ENCODE measurements at places on chromosomes 7 and 10.
A peak's percentile ranks its signal among the peaks of the same experiment; 100 is the strongest.

DNA sequence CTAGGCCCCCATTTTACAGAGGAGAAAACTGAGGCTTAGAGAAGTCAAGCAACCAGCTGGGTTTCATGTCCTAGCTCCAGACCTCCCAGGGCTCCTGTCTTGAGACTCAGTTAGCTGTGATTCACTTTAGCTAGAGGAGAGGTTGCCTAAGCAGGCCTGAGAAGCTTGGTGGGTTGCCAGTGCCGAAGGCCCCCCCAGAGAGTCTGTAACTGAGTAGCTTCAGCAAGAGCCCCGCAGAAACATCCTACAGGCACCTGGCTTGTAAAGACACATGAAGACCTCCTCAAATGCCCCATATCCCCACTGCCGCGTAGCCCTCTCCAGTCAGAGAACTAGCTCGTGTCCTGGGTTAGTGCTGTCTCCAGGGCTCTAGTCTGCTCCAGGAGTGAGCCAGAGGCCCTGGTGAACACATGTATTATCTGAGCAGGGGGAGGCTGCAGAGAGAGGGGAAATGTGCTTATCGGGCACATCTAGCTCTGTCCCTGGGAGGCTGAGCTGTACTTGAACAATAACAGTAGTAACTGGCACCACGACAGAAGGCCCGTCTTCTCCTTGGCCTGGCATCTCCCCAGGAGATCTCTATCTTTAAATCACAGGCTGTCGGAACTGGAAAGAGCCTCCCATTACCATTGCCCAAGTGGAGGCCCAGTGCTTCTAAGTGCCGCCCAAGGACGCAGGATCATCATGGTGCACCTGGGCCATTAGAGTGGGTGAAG lies 28.9 kb downstream of the UNC5B start:
- DNase-seq: no peak

- DNase-seq: no peak
Measured at GRCh38 chr7:117807676-117808075, 65.6 kb downstream of the CTTNBP2 start.

- DNase-seq: no peak
Measured at GRCh38 chr7:33511778-33512177, 382.4 kb downstream of the BBS9 start.

GRCh38 chr10:76583711-76584161 lies 1053.9 kb downstream of the KCNMA1 start:
- DNase-seq: no peak

DNA sequence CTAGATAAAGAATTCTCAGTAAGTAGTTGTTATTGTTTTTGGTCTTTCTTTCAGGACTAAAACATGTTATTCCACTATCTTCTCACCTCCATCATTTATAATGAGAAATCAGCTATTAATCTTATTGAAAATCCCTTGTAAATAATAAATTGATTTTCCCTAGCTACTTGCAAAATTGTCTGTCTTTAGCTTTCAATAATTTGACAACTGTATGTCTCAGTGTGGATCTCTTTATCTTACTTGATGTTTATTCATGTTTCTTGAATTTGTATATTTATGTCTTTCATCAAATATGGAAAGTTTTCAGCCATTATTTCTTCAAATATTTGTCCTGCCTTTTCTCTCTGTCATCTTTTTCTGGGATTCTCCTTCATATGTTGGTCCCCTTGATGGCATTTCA lies 117.1 kb upstream of the ANTXRL start:
- DNase-seq: no peak

GRCh38 chr7:31775556-31775955 lies 88.5 kb downstream of the PPP1R17 start:
- DNase-seq: peak; percentile 62

- DNase-seq: peak; percentile 30
Measured at GRCh38 chr7:108448584-108449505, 7.4 kb downstream of the NRCAM start.

DNA sequence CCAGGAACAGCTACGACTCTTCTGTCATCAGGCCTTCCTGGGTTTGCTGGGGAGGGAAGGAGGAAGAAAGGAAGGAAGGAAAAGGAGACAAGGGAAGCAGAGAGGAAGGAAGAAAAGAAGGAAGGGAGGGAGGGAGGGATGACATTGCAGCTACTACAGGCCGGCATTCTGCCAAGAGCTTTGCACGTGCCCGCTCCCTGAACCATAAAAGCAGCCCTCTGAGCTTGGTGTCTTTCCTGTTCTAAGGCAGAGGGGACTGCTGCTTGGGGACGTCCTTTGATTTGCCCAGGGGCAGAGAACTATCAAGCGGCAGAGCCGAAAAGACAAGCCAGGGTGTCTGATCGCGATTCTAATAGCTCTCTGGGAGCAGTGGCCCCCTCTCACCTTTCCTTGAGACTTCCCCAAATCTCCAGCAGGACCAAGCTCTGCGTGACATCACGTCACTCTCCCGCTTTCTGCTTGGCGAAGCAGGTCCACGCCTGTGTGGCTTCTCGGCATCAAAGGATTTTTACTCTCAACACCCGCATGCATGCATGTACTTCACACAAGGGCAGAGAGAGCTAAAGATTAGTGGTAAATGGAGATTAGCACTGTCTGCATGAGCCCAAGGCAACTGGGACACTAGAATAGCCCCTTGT lies 167.8 kb upstream of the AUTS2 start:
- peak; percentile 19 for DNase-seq

GRCh38 chr7:7790041-7790741 lies 71.8 kb upstream of the RPA3 start:
- DNase-seq: no peak

DNA sequence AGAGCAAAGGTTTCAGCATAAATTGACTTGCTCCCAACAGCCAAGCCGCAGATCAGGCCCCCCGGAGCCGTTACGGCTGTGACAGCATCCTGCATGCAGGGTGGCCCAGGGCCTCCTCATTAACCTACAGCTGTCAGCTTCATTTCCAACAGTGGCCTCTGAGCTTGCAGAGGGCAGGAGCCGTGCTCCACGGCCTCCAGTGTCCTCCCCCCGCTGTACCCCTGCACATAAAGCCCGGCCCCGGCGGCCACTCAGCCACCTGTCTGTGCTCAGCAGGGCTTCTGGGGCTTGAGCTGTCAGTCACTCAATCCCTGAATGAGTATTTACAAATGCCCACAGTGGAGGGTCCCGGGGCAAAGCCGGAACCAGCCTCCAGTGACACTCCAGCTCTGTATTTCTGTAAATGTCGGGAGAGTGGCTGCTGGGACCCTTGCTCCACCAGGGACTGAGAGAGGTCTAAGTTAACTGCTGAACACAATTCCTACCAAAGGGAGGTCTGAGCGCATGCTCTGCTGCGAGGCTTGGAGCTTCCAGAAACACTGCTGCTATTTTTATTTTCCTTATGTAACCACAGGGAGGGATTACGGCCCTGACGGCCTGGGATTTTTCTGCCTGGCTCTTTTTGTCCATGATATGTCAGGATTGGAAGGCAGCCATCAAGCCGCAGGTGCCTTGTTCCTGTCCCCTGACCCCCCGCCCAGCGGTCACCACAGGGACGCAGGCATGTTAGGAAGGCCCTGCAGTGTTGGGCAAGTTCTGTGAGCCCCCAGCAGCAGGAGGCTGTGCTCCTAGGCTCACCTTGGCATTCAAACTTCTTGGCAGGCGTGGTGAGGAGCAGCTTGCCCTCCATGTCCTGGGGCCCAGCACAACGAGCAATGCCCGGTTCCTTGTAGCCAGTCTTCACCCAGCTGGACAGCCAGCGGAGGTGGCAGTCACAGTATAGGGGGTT lies 165.0 kb downstream of the SLIT1 start:
- peak; percentile 48 for DNase-seq

DNA sequence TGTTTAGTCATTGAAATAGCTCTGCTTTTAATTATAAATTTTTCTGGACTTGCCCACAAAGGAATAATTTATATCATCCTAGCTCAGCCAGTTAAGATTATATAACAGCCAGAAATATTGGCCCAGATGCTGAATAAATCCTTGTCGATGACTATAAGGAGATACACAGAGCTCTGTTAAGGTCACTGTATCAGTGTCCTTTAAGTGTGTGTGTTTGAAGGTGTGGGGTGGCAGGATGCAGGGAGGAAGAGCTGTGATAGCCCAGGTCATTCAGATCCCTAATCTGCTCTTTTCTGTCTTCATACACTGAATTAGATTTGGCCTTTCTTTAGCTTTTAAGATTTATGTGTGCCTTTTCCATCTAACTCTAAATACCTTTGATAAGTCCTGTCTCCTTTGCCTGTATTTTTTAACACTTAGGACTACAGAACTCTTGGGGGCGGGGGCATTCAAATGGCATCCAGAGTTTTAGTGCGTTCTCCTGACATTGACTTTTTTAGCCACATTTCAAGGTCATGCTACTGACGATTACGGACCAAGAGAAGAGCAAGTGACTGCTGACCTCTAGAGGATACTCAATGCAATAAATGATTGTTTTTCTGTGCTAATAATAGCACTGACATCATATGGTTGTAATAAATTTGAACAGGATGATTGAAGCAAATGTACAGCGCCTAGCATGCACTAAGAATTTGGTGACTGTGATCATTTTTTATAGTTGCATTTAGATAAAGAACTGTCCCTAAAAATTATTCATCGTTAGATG lies 172.3 kb downstream of the CACNB2 start:
- no peak for DNase-seq

DNA sequence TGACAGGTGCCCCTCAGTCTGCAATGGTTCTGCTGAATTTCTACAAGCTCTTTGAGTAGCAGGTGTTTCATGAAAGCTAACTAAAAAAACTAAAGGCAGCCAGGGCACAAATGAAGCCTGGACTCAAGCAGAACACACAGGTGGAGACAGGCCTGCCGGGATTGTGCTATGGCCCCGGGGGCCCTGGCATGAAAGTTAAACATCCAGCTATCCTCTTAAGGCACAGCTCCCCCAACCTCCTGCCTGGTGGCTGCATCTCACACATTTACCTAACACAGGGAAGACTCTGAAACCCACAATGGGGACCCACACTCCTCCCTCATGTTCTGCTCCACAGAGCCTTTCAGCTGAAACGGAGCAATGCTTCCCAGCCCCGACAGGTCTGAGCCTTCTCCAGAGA lies 76.3 kb upstream of the CAMK2B start:
- no peak for DNase-seq

- no peak for DNase-seq
Measured at GRCh38 chr7:151334628-151335027, 7.0 kb upstream of the NUB1 start.

DNA sequence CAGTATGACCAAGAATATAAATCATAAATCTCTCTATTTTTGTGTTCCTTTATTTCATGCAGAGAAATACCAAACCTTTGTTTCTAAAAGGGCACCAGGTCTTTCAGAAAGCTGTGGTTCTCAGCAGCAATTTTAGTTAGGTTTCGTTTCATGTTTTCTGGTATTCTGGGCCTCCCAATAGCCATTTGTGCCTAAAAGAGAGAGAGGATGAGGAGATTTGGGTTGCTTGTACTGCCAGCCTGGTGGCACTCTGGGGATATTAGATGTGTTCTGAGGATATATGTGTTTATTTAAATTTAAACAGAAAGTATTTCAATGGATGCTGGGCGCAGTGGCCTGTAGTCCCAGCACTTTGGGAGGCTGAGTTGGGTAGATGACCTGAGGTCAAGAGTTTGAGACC lies 471.7 kb downstream of the AUTS2 start:
- no peak for DNase-seq

- DNase-seq: no peak
Measured at GRCh38 chr7:30674876-30675275, 7.4 kb downstream of the CRHR2 start.

GRCh38 chr10:51176976-51177695 lies 102.8 kb downstream of the PRKG1 start:
- DNase-seq: no peak

DNA sequence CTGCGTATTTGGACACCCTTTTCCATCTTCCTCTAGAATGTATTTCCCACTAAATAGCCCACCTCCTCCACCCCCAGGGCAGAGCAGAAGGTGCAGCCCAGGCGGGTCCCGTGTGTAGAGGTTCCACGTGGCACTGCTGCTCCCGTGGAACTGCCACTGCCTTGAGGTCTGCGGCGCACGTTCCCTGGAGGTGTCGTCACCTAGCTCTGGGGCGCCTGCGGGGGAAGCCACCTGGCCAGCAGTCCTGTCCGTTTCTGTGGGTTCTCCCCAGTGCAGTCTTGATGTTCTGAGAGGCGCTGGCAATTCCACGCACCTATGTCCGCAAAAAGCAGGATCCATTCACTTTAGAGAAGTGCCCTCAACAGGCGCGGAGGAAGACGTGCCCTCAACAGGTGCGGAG lies 21.9 kb downstream of the BNIP3 start:
- no peak for DNase-seq

GRCh38 chr10:84659497-84660439 lies 331.4 kb downstream of the CCSER2 start:
- DNase-seq: no peak

GRCh38 chr10:7817984-7818294 lies 366 bp upstream of the TAF3 start:
- DNase-seq: no peak

- no peak for DNase-seq
Measured at GRCh38 chr10:12608761-12609160, 259.4 kb downstream of the CAMK1D start.

GRCh38 chr7:96527133-96527827 lies 182.4 kb downstream of the SEM1 start:
- no peak for DNase-seq

DNA sequence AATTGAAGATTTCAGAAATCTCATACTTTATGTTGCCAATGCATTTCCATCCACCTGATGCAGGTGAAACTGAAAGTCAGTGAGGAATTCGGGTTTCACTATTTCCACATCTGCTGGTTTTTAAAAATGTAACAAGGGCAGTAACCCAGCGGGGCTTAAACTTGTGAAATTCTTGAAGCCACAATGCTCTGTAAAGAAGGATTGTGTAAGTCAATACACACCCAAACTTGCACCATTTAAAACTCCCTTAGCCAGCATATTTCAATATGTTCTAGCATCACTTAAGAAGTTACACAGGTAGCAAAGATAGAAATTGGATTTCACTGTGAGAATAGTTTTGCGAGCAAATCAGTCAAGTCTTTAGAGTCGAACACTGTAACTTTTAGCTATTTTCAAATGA lies 386.1 kb downstream of the PLXDC2 start:
- no peak for DNase-seq

GRCh38 chr7:30173058-30173897 lies 38.5 kb downstream of the MTURN start:
- peak; percentile 89 for DNase-seq

Data from ELF-1 (cell line).